ENCODE measurements at places on chromosomes 16 and 17. TPM values are rescaled to one million over a fixed set of nuclear protein-coding genes. Genes with fewer than 3 reads are reported as not detected.
A peak's percentile ranks its signal among the peaks of the same experiment; 100 is the strongest.

GRCh38 chr16:3974751-3975150 lies 94.2 kb upstream of the CREBBP start:
- no peak for ATAC-seq

DNA sequence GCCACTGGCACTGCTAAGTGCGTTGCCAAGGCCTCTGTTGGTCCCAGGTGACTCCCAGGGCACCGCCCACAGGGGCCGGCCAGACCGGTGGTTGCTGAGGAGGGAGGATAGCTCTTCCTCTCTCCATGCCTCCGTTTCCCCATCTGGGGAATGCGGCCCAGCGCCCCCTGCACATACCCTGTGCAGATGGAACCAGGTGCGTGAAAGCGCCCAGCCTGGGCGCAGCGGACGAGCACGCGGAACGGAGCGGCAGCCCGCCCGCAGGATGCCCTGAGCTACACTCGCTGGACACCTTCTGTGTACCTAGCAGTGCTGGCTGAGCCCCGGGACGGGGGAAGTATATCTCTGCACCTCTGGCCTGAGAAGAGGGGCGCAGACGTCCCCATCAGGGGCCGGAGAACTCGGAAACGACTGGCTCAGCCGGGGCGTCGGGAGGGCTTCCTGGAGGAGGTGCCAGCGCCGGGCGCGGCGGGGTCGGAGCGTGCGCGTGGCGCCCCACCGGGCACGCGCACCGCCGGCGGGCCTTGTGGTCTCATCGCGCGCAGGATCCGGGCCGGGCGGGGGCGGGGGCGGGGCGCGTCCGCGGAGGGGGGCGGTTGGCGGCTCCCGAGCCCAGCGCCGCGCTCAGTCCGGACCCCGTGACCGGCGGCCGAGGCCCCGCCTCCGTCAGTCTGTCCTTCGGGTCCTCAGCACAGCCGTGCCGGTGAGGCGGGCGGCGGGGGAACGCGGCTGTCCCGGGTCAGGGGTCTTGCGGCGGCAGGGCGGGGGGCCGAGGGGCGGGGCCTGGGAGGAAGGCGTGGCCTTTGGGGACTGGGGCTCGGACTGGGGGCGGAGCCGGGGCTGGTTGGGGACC lies at the start of the genes CCDC78 and HAGHL:
Gene CCDC78, minus strand, starts transcription at position 6 of the 853 bp plus-strand sequence. CDS start 76 bp downstream, outside the sequence.
Gene HAGHL, plus strand, starts transcription at position 669 of the 853 bp plus-strand sequence. CDS start 404 bp downstream, outside the sequence.
- ATAC-seq = peak; percentile 41

DNA sequence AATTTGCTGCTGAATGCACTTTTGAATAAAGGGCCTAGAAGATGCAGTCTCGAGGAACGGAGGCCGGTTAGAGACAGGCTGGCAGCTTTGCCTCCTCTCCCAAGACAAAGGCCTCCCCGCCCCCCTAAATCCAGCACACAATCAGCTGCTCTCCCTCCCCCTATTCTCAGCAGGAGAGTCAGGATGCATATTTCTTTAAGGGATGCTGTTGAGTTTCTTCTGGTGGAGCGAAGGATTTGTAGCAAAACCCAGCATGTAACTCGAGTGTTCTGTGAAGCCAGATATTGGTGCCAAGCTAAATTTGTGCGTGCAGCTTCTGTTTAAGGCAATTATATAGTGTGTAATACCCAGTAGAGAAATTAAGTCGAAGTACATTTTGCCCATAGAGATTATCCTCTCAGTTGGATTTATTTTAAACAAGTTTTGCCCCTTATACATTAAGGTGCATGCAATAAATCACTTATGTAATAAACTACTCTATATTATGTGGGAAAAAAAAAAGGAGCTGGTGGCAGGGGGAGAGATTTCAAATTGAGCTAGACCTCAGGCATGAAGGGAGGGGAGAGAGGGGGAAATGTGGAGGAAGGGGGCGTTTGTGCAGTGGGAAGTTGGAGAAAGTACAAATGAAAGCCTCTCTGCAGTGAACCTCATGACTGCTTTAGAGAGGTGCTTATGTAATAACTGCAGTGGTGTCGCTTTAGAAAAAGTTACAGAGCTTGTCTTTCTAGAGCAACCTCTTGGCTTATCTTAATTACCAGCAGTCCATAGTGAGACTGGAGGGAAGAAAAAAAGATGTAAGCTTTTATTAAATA lies 599.2 kb downstream of the MAF start:
- no peak for ATAC-seq

- no peak for ATAC-seq
These were observed 146.1 kb downstream of the GAS7 start for GRCh38 chr17:10052106-10052813.

GRCh38 chr16:16830401-16830800 lies 451.5 kb downstream of the NPIPA7 start:
- ATAC-seq = no peak

The KRT24 gene
- total RNA-seq = not detected

The PLCD3 gene
- total RNA-seq = 3.0 TPM

The NOXO1 gene
- total RNA-seq = not detected

GRCh38 chr16:2426941-2427361 lies 2.3 kb upstream of the CCNF start:
- ATAC-seq = no peak

DNA sequence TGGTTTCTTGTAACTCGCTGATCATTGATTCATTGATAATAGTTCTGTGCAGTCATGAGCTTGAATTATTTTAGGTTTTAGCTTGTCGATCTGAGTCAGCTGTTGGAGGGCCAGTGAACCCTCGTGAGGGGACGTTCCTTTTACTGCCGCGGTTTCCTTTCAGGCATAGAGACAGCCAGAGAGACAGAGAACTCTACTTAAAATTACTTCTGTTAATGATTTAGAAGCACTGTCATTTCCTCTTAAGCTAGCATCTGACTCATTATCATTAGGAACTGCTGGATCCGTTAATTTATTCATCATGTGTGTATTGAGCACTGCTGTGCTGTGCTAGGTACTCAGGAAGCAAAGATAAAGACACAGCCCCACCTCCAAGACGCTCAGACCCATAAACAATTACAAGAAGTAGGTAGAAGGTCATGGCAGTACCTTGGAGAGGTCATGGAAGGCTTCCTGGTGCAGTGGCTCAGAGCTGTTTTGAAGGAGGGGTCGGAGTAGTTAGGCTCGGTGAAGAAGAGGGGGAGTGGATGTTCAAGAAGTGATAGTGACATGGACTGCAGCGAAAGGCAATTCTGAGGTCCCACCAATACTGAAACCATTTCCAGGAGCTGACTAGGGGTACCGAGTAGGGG lies 3.3 kb downstream of the PGS1 start:
- ATAC-seq = no peak
